Coronary artery (tissue), 2 donors: ENCODE measurements at places on chromosomes 3 and 15.
A peak's percentile ranks its signal among the peaks of the same experiment; 100 is the strongest.

- no peak for DNase-seq
Measured at GRCh38 chr3:142929890-142930289, 33.6 kb downstream of the PAQR9 start.

DNA sequence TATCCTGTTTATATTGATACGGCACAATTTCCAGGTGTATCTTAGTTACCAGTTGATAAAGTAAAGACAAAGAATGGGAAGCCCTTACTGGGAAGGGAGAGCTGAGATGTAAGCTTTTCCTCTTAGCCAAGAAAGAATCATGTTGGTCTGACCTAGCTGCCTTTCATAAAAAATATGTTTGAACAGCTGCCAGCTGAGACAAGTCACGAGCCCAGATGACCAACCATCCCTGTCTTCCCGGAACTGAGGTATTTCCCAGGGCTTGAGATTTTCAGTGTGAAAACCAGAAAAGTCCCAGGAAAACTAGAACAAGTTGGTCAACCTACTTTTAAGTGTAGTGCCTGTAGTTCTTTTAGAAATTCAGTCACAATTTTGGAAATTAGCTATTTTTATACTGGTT, 3.6 kb upstream of the MYH15 start:
- DNase-seq = no peak

DNA sequence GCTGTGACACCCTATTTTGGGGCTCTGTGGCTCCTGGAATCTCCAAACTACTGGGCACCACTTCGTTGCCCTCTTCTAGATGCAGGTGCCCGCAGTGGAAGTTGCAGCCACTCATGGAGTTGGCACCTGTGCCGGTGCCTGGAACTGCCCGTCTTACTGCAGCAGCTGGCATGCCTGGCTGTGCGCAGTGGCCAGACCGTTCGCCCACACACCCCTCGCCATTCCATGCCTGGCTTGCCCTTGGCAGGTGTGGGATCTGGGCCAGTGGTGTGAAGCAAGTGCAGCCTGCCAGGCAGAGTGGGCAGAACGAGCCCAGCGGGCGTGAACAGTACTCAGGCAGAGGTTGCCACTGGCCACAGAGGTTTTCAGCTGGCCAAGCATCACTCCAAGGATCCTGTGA, 1286.7 kb downstream of the ROBO1 start:
- no peak for DNase-seq

DNA sequence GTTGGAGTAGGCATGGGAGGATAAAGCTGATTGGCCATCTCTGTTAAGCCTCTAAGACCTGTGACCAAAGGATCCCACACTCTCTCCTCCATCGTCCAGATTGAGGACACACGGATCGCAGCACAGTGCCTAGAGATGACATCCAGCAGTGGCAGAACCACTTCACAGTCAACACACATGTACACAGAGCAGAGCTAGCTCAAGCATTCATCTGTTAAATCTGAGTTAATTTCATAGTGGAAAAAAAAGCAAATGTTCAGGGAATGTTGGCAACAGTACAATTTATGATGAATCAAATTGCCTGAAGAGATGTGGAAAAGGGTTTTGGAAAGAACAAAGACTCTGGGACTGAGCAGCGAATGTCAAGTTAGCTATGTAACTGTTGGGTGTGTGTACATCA, 108.1 kb upstream of the PLAAT1 start:
- DNase-seq = no peak

DNA sequence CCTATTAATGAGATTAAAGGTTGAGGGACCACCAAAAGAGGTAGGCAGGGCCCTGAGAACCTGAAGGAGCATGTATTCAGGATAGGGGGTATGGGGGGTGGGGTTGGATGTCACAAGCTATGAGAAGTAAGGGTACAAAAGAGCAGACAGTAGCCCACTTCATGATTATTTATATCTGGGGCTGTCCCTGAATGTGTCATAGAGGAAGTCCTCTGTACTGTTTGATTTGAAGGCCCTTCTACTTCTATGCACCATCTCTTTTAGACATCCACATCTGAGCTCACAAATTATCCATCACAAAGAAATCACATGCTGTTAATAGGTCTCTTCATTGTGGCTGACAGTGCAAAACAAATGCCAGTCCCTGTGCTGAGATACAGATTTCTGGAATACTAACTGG, 68.6 kb downstream of the FHIT start:
- DNase-seq = no peak

- DNase-seq = no peak
Measured at GRCh38 chr3:49530701-49531100, 23.6 kb upstream of the BSN start.

- DNase-seq = no peak
Measured at GRCh38 chr3:131427226-131427625, 45.7 kb downstream of the NUDT16 start.

DNA sequence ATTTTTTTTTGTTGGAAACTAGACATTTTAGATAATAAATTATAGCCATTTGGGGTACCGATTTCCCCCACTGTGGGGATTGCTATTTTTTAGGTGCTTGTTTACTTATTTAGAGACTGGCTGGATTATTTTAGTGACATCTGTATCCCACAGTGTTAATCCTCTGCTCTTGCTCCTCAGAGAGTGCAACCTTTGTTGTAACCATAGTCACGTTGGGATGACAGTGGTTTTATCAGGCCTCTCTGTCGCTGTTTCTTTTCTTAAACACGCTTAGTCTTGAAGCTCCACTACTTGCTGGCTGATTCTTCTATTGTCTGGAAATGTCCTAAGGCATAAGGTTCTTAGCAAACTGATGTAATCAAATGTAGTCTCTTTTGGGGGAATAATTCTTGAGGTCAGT, 451.6 kb upstream of the SEMA6D start:
- DNase-seq = no peak

- DNase-seq = no peak
Measured at GRCh38 chr3:53190659-53191058, 29.6 kb downstream of the PRKCD start.

- DNase-seq = no peak
Measured at GRCh38 chr15:96054621-96055020, 275.9 kb upstream of the NR2F2 start.

GRCh38 chr3:74532446-74532845, 82.0 kb downstream of the CNTN3 start:
- DNase-seq = no peak

DNA sequence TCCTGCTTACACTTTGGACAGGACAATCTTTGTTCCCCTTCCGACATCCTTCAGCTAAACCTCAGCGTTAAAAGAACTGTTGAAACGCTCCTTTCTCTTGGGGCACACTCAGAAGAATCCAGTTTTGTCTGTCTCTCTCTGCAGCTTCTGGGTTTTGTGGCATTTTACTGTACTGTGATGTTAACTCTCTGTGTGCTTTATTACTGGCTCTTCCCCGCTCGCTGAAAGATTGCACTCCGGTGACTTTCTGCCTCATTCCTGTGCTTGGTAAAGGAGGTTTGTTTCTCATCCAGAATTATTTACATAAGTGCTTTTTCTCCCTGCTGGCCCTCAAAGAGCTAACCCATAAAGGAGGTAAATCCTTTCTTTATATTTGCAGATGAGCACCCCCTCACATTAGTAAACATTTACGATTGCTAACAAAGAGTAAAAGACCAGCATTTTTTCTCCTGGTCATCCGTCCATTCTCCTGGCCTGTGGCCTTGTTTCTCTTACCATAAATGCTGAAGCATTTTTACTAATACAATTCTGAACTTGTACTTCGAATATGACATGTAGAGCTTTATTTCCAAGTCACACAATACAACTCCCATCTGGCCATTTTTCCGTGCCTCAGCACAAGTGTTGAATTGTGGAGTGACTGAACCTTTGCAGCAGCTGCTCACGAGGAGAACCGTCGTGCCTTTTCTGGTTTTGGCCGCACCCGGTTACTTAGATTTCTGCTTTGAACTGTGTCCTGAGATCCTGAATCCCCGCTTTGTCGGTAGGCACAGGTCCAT, 69.3 kb upstream of the RPL35A start:
- DNase-seq = no peak

DNA sequence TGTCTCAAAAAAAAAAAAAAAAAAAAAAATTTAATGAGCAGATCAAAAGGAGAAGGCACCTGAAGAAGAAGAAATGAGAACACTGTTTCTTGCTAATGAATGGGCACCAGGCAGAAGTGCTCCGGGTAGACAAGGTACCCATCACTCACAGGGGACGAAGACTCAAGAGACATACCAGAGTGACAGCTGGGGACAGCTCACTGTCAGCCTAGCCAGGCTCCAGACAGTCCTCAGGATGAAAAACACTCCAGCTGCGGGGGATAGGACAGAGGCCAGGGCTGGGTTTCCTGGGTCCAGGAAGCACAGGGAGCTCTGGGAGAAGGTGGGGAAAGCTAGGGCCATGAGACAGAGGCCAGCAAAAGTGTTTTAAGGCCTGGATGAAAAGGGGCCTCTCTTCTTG, 48.5 kb upstream of the PARL start:
- no peak for DNase-seq

DNA sequence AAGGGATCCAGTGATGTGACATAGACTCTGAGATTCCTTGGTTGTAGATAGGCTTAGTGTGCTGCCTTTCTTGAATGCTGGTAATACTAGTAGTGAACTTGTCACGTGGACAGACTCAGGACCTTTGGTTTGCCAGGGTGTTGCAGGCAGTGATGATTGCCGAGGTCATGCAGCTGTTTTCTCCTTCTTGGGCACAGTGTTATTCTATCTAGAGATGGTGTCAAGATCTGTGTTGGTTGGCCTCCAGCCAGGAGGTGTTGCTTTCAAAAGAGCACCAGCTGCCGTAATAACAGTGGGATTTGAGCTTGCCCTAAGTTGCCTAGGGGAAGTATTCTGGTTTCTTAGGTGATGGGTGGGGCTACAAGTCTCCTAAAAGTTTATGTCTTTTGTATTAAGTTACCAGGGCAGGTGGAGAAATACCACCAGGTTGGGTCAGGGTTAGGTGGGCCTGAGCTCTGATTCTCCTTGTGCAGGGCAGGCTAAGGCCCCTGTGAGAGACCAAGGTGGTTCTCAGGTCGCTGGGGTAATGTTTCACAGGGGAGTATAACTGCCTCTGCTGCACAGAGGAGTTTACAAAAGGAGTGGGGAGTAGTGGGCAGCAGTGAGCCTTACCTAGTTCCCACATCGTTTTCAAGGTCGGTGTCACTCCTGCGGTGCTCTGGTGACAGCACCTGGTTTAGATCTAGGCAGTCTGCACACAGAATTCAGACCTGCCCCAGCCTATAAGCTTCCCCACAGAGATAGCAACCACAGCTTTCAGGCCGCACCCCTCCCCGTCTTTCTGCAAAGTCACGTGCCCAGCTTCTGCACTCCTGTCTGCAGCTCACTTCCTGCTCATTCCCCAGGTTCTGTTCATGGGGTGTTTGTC, 350.3 kb downstream of the DOCK3 start:
- no peak for DNase-seq

DNA sequence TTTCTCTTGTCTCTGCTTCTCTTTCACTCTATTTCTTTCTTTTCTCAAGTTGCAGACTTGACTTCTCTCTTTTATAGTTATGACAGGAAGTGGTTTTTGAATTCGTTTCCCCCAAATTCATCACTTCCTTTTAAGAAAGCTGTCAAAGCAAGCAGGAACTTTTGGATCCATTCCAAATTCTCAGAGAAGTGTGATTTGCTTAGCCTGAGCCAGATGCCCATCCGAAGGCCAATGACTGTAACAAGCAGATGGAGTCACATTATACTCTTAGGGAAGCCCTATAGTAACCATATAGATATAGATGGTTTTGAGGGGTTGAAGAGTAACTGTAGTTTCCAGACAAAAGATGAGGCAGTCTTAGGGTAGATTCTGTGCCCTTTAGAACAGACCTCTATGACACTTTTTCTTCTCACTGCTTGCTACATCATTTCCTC, 592.0 kb upstream of the KCNMB2 start:
- no peak for DNase-seq

- no peak for DNase-seq
Measured at GRCh38 chr3:82764521-82764920, 1003.1 kb upstream of the GBE1 start.

- DNase-seq = no peak
Measured at GRCh38 chr15:29682361-29682760, 139.9 kb downstream of the TJP1 start.

GRCh38 chr3:7290077-7290825, 429.3 kb downstream of the GRM7 start:
- DNase-seq = no peak

DNA sequence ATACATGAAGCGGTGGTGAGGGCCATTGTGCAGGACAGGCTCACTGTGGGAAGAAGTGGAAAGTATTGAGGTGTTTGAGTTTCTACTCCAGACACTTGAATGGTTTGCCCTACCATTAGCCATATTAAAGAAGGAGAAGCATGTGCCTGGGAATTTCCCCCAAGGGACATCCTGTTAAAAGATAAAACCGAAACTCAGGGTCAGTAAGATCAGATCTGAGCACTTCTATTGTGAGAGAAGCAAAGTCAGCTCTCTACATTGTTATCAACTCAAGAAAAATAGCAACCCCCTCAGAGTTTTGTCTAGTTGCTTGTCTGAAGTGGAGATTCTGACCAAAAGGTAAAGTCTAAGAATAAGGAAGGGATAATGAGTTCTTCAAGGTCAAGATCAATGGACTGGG, 269.8 kb downstream of the CHST2 start:
- no peak for DNase-seq

DNA sequence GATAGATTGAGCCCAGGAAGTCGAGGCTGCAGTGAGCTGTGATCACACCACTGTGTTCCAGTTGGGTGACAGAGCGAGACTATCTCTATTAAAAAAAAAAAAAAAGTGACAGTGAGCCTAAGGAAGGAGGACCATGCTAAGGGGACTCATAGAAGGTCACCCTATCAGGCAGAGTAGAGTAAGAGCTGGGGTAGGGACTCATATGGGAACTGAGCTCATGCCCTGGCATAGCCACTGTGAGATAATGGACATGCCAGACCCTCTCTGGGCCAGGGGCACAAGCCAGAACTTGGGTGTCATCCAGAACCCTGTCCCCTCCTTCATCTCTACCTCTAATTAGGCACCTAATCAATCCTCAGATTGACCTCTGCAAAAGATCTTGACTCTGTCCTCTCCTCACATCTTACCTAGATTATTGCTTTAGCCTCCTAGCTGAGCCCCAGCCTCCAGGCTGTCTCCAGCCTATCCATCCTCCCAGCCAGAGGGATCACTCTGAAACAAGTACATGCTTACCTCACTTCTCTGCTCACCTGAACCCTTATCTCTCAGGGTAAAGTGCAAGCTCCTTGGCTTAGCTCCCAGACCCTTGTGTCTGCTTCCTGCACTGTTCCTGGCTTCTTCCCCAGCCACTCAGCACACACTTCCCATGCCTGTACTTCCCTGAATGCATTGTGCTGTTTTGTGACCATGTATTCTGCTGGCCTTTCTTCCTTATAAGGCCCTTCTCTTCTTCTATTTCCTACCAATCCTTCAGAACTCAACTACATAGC, 76.4 kb downstream of the DAPK2 start:
- peak; percentile 41 for DNase-seq

GRCh38 chr3:22122567-22122966, 371.6 kb upstream of the ZNF385D start:
- no peak for DNase-seq

DNA sequence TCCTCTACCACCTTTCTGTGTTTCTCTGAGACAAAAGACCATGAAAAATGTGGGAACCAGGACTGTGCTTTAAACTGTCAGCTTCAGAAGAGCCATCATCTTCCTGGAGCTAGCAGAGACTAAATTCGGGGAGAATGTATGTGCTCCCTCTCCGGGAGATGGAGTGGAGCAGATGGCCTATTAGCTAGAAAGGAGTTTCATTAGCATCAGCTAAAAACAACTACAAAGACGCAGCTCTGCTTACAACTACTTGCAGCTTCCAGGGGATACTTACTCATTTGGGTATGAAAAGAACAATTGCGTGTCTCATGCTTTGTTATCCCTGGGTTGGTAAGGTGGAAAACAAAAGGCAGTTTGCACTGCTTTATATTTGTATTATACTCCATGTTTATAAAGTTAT, 159.6 kb downstream of the MFSD1 start:
- no peak for DNase-seq

GRCh38 chr3:99562990-99563607, 75.3 kb upstream of the COL8A1 start:
- DNase-seq = no peak
